HepG2 (cell line): ENCODE measurements at places on chromosomes 2 and 18.

DNA sequence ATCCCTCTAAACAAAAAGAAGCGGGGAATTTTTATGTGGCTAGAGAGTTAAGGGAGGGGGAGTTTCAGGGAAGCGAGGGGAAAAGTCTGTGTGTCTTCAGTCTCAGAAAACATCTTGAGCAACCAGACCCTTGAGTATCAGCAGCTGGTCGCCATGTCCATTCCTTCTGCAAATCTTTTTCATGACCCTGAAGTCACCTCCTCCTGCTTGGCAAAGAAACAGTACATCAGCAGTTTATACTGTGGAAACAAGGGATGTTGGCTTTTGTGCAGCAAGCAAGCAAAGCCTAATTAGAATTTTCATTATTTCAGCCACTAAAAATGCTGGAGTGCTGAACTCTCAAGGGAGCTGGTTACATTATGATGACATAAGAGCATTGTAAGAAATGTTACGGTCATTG lies 187.4 kb upstream of the SLC8A1 start:
- no peak for DNase-seq

GRCh38 chr2:20471902-20472559 lies 25.2 kb downstream of the RHOB start:
- DNase-seq = no peak

- no peak for DNase-seq
Observed at GRCh38 chr2:209721497-209721896, 50.1 kb upstream of the UNC80 start.

GRCh38 chr2:239971115-239971514 lies 54.0 kb downstream of the NDUFA10 start:
- DNase-seq = no peak

- DNase-seq = no peak
Observed at GRCh38 chr2:239358062-239358754, 42.6 kb downstream of the HDAC4 start.

GRCh38 chr2:164662066-164662465 lies 40.8 kb upstream of the GRB14 start:
- DNase-seq = no peak

DNA sequence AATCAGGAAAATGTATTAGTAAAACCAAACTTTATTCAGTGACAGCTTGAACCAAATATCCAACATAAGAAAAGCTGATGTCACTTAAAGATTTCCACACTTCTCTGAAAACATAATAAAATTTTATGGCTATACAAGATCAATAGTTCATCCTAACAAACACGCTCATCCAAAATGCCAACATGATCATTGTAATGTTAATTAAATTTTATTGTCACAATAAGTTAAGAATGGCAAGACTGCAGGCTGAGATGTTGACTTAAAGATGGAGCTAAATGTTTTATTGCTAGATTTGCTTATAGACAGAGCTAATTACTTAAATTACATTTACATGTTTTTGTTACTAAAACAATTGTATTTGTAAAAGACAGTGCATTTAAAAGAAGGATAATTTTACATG lies 140.3 kb downstream of the ERBB4 start:
- no peak for DNase-seq

DNA sequence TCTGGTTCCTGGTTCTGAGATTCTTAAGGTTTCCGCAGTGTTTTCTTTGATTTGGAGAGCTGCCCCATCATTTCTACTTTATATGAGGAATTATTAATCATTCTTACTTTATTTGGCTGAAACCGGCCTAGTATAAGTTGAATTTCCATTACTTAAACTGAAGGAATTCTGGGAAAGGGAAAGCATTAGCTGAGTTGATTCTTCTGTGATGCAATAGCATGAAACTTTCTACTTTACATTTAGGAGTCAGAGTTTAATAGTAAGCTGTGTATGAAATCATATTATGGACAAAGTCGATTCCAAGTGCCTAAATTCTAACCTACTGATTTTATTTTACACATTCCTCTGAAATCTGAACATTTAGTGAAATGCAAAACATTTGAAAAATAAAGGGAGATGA lies 1269.7 kb upstream of the ZEB2 start:
- no peak for DNase-seq

DNA sequence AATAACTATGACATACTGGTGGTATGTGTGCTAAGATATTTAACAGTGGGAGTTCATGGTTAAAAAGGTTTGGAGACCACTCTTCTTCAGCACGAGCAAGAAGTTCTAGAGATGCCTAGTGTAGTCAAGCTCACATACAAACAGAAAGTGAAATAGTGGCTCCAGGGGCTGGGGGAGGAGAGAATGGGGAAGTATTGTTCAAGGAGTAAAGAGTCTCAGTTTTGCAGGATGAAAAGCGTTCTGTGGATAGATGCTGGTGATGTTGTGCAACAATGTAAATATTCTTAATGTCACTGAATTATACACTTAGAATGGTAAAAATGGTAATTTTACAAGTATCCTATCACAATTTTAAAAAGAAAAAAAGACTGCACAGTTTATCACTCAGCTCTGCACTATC lies 29.0 kb upstream of the EPAS1 start:
- DNase-seq = no peak

GRCh38 chr2:234861841-234862735 lies 89.7 kb upstream of the SH3BP4 start:
- DNase-seq = no peak

DNA sequence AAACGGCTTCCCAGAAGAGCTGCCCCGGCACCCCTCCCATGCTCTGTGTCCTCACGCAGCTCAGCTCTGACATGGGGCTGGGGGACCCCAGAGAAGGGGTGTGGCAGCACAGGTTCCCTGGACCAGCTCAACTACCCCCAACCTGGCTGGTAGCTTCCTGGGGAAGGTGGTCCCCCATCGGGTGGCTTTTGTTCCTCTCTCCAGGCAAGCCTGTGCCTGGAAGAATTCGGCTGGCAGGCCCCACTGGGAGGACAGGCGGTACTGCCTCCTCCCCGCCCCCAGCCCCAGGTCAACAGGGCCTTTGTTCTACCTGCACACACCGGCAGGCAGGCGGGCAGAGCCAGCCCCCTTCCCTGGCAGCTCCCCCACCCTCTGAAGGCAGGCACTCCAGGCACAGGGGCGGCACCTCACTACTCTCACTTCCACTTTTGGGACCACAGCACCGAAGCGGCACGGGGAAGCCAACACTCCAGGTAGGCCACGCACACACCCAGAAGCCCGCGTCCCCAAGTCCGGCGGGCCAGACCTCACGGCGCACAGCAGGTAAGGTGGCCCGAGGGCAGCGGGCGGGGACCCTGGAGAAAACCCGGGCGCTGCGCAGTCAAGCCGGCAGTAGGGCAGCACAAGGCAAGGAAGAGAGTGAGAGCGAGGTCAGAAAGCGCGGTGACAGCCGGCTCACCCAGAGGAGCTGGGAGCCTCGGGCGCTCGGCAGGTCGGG lies 1.3 kb downstream of the HS6ST1 start:
- DNase-seq = peak; percentile 63

DNA sequence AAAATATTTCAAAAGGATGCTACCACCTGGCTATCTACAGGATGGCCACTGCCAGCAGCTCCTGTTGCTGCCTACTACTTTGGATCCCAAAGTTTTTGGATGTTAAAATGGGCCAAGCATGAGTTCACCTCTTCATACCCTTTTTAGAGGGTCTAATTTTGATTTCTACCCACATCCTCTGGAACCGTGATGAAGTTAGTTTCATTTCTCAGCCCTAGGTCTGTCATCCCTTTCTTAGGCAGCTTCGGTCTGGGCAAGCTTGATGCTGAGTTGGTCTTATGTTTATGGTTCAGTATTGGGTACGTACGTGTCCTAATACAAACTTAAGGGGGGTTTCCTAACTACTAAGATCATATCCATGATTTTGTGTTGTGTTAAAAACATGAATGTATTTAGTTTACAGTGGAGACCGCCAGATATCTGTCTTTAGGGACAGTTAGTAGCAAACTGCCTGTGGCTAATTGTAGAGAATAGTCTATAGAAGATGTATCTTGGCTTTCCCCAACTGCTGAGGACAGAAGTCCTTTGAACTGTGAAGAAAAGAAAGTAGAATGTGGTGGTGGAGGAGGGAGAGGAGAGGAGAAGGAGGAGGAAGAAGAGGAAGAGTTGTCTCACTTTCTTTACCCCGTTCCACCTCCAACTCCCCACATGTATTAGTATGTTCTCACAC lies 184.9 kb downstream of the UBE2E3 start:
- no peak for DNase-seq

GRCh38 chr2:96926236-96926635 lies 56.4 kb upstream of the SEMA4C start:
- DNase-seq = no peak

GRCh38 chr2:122034777-122035176 lies 279.3 kb downstream of the TSN start:
- DNase-seq = no peak

DNA sequence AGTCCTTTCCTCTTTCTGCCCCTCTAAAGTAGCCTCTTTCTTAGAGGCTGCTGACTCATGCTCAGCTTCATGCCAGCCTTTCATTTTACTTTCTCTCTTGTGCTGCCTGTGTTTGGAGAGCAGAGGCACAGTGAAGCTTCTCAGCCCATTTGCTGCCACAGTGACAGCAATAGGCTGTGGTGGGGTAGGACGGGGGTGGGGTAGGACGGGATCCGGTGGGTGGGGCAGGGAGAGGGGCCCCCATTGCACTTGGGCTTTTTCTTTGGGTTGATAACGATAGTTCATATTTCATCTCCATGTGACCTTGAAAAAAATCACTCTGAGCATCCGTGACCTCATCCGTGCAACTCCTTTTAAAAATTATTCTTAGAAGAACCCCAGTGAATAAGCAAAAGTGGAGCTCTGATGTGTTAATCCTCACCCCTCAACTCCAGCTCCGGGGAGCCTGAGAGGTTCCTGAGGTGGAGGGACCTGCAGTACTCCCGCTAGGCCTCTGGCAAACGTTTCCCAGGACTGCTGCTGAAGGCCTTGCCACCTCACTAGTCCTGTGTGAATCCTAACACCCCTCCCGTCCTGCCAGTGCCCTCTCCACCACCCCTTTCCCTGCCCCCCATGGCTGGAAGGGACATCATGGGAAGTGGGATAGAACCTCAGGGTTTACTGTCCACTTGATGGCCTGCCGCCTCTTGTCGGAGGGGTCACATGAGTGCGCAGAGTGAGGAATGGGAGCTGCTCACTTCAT lies 70.8 kb downstream of the INPP4A start:
- no peak for DNase-seq

GRCh38 chr2:13015532-13016320 lies 299.0 kb downstream of the TRIB2 start:
- no peak for DNase-seq

DNA sequence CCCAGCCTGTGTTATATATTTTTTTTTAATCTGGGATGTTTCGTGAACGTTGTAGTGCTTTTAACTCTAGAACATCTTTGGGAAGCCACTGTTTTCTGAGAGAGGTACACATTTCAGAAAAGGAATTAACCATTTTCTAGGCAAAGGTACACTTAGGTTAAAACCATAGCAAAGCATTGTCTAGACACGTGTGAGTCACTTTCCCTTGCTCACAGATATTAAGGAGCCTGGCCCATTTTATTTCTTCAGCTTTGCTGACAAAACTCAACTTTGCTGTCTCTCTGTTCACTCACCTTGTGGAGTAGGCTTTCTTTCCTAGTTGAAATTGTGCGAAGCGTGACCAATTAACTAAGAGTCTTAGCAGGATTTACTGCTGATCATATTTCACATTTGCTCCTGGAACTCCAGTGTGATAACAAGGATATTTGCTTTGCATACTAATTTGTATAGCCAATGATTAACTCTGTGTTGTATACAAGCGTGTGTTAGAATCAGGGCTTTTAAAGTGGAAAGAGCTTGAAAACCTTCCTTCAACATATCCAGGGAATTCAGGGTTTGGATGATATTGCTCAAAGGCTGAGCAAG lies 215.0 kb upstream of the AGAP1 start:
- DNase-seq = no peak

- no peak for DNase-seq
Observed at GRCh38 chr2:206887745-206888144, 51.6 kb upstream of the CPO start.

- DNase-seq = no peak
Observed at GRCh38 chr18:77111449-77111848, 21.1 kb downstream of the MBP start.

DNA sequence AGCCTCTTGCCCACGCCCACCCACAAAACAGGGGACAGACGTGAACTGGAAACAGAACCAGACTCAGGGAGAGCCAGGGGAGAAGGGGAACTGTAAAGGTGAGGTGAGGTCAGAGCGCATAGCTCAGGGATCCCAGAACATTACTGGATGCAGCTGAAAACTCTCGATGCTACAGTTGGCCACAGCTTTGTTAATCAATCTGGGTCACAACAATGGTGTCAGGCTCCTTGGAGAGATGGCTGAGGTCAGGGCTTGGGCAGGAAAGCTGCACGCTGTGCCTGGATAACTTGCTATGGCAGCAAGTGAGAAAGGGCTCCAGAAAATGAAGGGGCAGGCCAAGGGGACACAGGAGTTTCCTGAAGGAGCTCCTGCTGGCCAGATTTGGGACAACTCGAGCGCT lies 263.3 kb downstream of the TFCP2L1 start:
- no peak for DNase-seq

- no peak for DNase-seq
Observed at GRCh38 chr2:147548451-147548850, 296.4 kb upstream of the ACVR2A start.

DNA sequence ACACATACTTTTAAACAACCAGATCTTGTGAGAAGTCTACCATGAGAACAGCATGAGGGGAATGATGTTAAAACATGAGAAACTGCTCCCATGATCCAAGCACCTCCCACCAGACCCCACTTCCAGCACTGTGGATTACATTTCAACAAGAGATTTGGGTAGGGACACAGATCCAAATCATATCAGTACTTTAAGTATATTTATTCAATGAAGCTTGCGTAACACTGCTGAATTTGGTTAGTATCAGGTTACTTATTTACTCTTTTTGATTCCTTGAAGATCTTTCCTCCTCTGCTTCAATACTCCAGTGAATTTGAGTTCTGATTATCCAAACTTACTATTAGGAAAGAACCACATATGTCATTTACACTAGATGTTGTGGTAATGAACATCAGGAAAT lies 418.6 kb downstream of the PIK3C3 start:
- DNase-seq = no peak

GRCh38 chr18:45321520-45321919 lies 293.8 kb upstream of the SLC14A2 start:
- no peak for DNase-seq

DNA sequence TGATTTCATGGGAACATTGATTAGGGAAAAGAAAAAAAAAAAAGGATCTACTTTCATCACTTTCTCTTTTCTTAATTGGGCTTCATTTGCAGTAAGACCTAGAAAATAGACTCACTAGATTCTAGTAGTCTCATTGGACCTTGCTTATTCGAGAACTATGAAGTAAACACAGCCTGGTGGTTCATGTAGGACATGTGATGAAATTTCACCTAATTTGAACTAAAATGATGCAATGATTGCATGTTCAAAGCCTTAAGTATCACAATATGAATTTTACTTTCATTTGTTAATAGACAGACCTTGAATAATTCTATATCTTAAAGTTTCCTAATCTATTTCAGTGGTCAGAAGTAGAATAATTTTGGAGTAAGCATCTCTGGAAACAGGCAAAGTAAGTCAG lies 688.9 kb upstream of the NRXN1 start:
- DNase-seq = no peak

GRCh38 chr18:75478996-75479880 lies 51.7 kb upstream of the SMIM21 start:
- DNase-seq = peak; percentile 34

- no peak for DNase-seq
Observed at GRCh38 chr18:50898919-50899318, 20.0 kb downstream of the ME2 start.

GRCh38 chr18:3230401-3231334 lies 10.9 kb upstream of the MYOM1 start:
- no peak for DNase-seq

GRCh38 chr2:230868947-230869913 lies 4.5 kb downstream of the ITM2C start:
- no peak for DNase-seq

- no peak for DNase-seq
Observed at GRCh38 chr2:235501673-235502031, 7.8 kb downstream of the AGAP1 start.
